Hepatocyte (in vitro differentiated cells): ENCODE measurements at places on chromosomes 11 and 22. TPM values are rescaled to one million over a fixed set of nuclear protein-coding genes. Genes with fewer than 3 reads are reported as not detected.

The BIRC3 gene
- 11.6 and 13.6 TPM in 2 replicates for total RNA-seq

The VSIG10L2 gene
- total RNA-seq: not detected in 2 replicates

The OR8A1 gene
- total RNA-seq: not detected in 2 replicates

DNA sequence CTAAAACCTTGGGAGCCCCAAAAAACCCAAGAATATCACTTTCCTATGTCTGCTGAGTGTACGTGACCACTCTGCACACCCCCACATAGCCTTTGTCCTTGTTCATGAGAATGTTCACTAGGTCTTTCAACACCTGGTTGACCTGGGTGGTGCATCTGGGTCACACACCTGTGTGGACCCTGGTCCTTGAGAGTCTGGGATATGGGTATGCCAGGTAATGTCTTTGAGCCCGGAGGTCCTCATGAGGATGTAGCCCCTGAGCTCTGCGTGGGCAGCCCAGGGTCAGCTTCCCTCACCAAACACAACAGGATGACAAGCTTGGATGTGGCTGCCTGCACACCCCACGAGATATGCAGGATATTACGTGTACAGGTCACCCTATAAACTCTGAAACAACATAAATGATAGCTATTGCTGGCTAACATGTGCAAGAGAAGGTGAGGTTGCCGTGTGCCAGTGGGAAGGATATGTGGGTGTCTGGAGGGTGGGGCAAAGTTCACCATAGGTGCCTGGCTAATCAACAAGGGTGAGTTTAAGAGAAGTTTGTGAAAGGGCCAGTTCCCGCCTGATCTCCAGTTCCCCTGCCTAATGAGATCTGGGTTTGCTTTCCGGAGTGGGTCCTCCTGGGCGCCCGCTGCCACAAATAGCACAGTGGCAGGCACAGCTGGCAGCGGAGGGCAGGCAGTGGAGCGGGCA is 1.4 kb upstream of the PPARA start:
- H3K27me3 ChIP-seq: no peaks in the 10 kb centered on the region
- peaks cover 21% of the 10 kb centered on the region for H3K4me1 ChIP-seq
- H3K27ac ChIP-seq: peak overlapping the region; percentile 92
- peak overlapping the region; percentile 97 for H3K4me3 ChIP-seq
- no peaks in the 10 kb centered on the region for H3K36me3 ChIP-seq
- DNase-seq: no peak

DNA sequence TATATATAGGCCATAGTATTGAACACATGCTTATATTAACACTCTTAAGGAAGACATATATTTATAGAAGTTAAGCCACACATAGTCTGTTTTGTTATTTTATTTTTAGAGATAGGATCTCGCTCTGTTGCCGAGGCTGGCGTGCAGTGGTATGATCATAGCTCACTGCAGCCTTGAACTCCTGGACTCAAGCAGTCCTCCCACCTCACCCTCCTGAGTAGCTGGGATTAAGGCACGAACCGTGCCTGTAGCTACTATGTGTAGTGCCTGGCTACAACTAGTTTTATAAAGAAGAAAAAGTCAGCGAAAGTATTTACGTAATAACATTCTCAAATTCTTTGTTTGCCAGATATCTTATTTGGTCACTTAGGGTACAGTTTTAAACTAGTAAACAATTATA is 5.6 kb upstream of the UCP2 start:
- no peak overlapping the region for H3K27ac ChIP-seq
- H3K36me3 ChIP-seq: no peaks in the 10 kb centered on the region
- peaks cover 6% of the 10 kb centered on the region for H3K4me1 ChIP-seq
- H3K27me3 ChIP-seq: no peaks in the 10 kb centered on the region
- no peak for DNase-seq

- no peak for DNase-seq
- peaks cover 4% of the 10 kb centered on the region for H3K4me1 ChIP-seq
- no peak overlapping the region for H3K4me3 ChIP-seq
- no peaks in the 10 kb centered on the region for H3K36me3 ChIP-seq
- no peaks in the 10 kb centered on the region for H3K27me3 ChIP-seq
Observed at GRCh38 chr11:116980136-116980793, 118.0 kb downstream of the SIK3 start.

DNA sequence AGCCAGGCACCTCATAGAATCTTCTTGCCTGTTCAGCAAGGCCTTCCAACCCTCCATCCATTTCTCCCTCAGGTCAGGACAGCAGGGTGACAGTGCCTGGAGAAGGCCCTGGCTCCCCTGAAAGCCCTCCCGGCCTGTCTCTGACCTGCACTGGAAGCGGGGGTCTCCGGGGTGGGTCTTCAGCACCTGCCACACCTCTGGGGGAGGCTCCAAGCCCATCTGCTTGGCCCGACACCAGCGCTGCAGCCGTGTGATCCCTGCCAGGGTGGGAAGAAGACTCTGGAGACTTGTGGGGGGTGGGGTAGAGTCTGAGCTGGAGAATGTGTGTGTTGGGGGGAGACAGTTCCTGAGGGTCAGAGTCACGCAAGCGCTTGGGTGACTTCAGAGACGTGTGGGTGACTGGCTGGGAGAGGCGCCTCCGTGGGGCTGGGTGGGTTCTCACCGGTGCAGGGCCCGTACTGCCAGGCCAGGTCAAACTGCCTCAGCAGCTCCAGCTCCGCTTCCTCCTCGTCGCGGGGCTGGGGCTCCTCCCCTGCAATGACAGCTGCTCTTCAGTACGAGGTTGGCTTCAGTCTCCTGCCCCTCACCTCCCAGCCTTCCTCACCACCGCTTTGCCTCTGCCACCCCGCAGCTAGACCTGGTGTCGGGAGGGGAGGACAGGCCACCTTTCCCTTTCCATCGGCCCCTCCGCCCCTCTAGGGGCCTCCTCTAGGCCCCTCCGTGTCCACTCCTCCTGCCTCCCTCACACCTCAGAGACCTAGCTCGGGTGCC is 615 bp downstream of the POLD4 start:
- peak overlapping the region; percentile 99 for H3K27ac ChIP-seq
- peaks cover 56% of the 10 kb centered on the region for H3K4me1 ChIP-seq
- no peaks in the 10 kb centered on the region for H3K36me3 ChIP-seq
- H3K27me3 ChIP-seq: no peaks in the 10 kb centered on the region

- H3K4me1 ChIP-seq: peaks cover 27% of the 10 kb centered on the region
- no peak overlapping the region for H3K27ac ChIP-seq
- DNase-seq: no peak
- no peak overlapping the region for H3K4me3 ChIP-seq
- H3K27me3 ChIP-seq: no peaks in the 10 kb centered on the region
Observed at GRCh38 chr11:111762981-111763643, 3.1 kb downstream of the PPP2R1B start.

DNA sequence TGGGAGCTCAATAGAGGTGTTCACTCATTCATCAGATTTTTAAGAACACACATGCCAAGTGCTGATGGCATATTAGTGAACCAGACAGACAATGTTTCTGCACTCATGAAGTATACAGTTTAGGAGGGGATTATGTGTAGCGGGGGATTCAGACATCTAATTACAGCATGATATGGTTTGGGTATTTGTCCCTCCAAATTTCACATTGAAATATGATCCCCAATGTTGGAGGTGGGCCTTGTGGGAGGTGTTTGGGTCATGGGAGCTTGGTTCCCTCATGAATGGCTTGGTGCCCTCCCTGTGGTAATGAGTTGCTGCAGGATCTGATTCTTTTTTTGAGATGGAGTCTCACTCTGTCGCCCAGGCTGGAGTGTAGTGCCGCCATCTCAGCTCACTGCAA is 8.9 kb upstream of the RAB3IL1 start:
- H3K27ac ChIP-seq: no peak overlapping the region
- peaks cover 26% of the 10 kb centered on the region for H3K4me1 ChIP-seq
- DNase-seq: no peak
- H3K27me3 ChIP-seq: no peaks in the 10 kb centered on the region
- H3K4me3 ChIP-seq: no peak overlapping the region
- no peaks in the 10 kb centered on the region for H3K36me3 ChIP-seq

GRCh38 chr11:2551131-2551530 is 106.3 kb downstream of the KCNQ1 start:
- peaks cover 14% of the 10 kb centered on the region for H3K4me1 ChIP-seq
- peak overlapping the region; percentile 53 for H3K27ac ChIP-seq
- no peaks in the 10 kb centered on the region for H3K36me3 ChIP-seq
- H3K27me3 ChIP-seq: no peaks in the 10 kb centered on the region

- peak; percentile 62 for DNase-seq
- H3K36me3 ChIP-seq: no peaks in the 10 kb centered on the region
- peak overlapping the region; percentile 26 for H3K27ac ChIP-seq
- H3K4me3 ChIP-seq: no peak overlapping the region
- H3K27me3 ChIP-seq: no peaks in the 10 kb centered on the region
Observed at GRCh38 chr11:30131535-30131934, 99.3 kb upstream of the FSHB start.

GRCh38 chr11:128235426-128235825 is 351.9 kb downstream of the ETS1 start:
- H3K27me3 ChIP-seq: no peaks in the 10 kb centered on the region
- no peaks in the 10 kb centered on the region for H3K36me3 ChIP-seq
- peak; percentile 27 for DNase-seq
- peak overlapping the region; percentile 84 for H3K27ac ChIP-seq
- no peak overlapping the region for H3K4me3 ChIP-seq
